ENCODE measurements at places on chromosomes 3 and 15.
A peak's percentile ranks its signal among the peaks of the same experiment; 100 is the strongest.

- no peak for DNase-seq
Measured at GRCh38 chr3:50388016-50388719, 28.8 kb upstream of the TMEM115 start.

GRCh38 chr15:43208052-43209002 is 12.5 kb downstream of the EPB42 start:
- DNase-seq: no peak

DNA sequence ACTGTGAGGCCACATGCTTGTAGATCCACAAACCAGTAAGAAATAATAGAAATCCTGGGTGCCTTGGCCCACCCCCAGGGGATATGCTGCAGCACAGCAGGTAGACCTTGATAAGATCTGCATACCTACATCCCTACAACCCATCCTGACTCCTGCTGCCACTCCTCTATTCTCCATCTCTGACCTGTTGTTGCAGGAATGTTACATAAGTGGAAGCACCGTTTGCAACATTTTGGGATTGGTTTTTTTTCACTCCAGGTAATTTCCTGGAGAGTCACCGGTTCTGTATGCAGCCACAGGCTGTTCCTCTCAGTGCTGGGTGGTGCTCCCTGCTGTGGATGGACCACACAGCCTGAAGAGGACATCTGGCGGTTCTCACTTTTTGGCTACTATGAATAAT is 16.1 kb upstream of the CSPG5 start:
- no peak for DNase-seq

DNA sequence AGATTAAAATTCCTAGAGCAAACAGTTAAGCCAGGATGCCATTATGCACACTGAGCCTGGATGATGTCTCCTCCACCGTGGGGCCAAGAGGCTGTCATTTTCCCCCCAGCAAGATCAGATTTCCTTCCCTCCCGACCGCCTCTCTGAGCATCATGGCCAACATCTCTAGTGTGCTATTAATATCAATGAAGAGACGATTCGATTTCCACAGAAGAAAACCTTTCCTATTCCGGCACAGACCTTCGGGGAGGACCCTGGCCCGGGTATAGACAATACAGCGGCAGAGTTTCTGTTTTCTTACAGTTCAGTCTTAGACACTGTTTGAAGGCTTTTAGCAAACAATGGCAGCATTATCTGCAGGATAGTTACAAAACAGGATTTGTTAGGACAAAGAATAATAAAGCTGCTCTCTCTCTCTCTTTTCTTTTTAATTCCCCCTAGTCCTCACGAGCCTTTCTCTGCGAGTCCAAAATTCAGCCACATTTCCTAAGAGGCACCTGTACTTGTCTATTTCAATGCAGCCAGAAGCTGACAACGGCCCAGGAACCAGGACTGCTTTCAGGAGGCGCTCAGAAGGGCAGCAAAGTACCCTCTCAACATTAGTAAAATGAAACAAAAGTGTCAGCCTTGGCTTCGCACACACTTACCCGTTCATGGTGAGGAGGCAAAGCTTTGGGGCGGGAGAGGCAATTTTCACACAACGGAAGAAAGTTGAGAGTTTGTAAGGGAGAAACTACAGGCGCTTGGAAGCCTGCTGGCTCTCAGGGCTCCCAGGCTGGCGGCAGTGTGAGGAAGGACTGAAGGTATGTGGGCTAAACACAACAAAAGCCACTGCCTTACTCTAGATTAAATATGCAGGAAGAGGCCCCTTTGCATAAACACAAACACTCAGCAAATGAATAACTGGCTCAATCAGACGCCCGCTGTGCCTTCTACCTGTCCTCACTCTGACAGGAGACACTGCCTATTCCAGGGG is 278.0 kb downstream of the FOXP1 start:
- DNase-seq: no peak

GRCh38 chr3:137035631-137036030 is 77.8 kb downstream of the IL20RB start:
- DNase-seq: no peak

- DNase-seq: no peak
Measured at GRCh38 chr3:187920913-187921312, 175.6 kb upstream of the BCL6 start.

DNA sequence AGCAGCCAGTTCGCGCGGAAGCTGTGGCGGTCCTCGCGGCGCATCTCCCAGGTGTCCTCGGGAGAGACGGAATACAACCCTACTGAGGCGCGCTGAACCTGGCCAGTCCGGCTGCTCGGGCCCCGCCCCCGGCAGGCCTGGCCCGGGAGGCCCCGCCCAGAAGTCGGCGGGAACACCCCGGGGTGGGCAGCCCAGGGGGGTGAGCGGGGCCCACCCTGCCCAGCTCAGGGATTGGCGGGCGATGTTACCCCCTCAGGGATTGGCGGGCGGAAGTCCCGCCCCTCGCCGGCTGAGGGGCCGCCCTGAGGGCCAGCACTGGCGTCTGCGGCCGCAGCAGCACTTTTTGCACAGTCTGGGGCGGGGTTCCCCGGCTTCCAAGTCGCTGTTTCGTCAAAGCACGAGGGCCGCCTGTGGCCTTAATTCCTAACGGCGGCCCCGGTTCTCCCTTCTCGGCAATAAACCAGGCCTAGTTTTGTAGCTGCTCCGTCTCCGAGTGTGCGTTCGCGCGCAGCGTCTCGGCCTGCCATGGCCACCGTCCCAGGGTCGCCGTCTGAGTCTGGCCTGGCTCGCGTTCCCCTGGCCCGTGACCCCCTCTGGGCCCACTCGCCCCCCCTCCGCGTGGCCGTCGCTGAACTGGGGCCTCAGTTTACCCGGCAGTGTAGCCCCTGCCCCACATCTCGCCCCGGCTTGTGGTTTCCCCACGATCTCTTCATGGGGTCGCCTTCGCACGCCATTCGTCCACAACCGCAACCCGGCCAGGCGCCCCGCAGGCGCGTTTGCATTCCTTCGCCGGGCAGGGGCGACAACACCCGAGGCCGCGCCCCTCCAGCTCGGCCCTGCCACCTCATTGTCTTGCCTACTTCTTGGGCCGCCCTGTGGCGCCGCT is 30.0 kb downstream of the NBEAL2 start:
- peak; percentile 38 for DNase-seq

- DNase-seq: no peak
Measured at GRCh38 chr3:160956785-160957184, 148.4 kb downstream of the B3GALNT1 start.

DNA sequence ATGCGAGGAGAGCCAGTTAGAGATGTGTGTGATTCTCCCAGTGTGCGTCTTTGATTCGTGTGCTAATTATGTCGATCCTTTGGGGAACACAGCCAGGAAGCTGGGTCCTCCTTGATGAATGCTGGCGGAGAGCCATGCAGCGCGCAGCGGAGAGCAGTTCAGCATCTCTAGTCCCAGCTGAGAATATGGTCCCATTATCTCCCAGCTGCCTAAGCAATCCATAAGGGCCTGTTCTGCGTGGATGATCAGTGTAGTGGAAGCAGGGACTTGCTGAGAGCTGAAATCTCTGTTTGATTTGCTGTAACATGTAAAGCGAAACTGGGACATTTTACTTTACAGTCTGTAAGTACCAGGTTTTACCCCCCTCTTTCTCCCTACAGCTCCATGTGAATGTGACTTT is 412.7 kb downstream of the CNTN4 start:
- no peak for DNase-seq

Data from stimulated activated CD4-positive, alpha-beta T cell treated with anti-CD3 and anti-CD28 coated beads, TNF-alpha, amount 100 ng/mL, for 48 hours (primary cell).